CD8-positive, alpha-beta memory T cell (primary cell): ENCODE measurements at places on chromosomes 5 and 9. TPM values are rescaled to one million over a fixed set of nuclear protein-coding genes. Genes with fewer than 3 reads are reported as not detected.

DNA sequence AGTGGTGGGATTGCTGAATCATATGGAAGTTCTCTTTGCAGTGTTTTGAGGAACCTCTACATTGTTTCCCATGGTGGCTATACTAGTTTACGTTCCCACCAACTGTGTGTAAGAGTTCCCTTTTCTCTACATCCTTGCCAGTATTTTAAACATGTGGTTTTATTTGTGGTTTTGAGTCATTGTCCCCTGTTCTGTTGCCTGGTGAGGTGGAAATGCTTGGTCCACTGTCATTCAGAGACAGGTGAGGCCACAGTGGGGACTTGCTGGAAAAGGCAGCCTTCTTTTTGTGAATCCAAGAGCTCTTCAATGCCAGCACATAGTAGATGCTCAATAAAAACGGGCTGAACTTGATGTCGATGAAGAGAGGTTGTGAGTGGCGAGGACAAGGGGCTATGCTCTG is 44.2 kb downstream of the SH3PXD2B start:
- no peak for DNase-seq

DNA sequence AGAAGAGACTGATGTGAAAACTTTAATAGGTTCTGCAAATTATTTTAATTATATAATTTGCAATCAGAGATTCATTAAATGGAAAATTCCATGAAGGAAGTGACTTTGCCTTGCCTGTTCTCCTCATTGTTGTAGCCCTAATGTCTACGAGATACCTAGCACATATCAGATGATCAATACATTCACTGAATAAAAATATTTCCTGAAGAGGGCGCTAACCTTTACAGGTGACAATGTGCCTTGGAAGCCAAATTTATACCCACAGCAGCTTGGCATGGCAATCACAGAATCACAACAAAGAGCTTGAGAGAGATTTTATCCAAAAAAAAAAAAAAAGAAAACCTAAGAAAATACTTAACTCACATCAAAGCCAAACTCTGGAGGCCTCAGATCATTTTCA is 17.4 kb downstream of the HAUS6 start:
- DNase-seq = peak; percentile 32

- no peak for DNase-seq
These were observed 24.5 kb upstream of the GLRA1 start for GRCh38 chr5:151949113-151949512.

DNA sequence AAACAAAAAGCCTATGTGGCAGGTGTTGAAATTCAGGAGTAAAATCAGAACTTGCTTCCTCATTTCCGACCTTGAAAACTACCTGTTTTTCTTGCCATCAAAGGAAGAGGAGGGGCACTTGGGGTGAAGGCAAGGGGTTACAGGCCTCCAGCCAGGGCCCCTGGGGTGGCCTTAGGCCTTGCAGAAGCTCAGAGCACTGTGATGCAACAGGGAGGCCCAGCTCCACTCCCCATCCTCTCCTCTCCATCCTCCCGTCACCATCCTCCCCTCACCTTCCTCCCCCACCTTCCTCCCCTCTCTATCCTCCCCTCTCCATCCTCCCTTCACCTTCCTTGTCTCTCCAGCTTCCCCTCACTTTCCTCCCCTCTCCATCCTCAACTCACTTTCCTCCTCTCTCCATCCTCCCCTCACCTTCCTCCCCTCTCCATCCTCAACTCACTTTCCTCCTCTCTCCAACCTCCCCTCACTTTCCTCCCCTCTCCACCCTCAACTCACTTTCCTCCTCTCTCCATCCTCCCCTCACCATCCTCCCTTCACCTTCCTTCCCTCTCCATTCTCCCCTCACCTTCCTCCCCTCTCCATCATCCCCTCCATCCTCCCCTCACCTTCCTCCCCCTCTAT is 111.6 kb downstream of the WNK2 start:
- DNase-seq = no peak

Gene GPX3
- total RNA-seq = not detected

DNA sequence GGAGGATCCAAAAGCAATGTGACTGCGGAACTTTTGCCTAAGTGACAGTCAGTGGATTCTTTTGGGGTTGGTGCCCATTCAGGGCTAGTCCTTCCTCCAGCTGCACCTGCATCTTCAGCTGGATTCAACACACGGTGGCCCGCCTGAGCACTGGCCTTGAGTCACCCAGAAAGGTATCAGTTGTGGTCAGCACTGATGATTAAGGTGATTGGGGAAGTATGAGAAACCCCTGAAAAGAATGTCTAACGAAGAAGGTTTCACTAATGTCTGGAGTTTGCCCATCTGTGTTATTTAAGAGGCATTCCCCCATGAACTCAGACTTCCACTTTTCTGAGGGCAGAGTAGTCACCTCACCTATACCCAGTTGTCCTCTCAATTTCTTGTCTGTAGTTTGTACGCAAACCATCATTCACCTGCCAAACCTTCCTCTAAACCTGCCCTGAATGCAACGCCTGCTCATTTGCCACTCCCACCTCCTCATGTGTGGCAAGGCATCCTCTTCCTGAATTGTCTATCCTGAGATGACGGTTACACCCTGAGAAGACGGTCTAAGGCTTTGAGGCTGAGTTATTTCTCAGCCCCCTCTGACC is 27.2 kb downstream of the CSF2 start:
- DNase-seq = no peak

GRCh38 chr5:163410505-163410904 is 26.9 kb upstream of the CCNG1 start:
- no peak for DNase-seq

Gene IFNB1
- total RNA-seq = not detected

DNA sequence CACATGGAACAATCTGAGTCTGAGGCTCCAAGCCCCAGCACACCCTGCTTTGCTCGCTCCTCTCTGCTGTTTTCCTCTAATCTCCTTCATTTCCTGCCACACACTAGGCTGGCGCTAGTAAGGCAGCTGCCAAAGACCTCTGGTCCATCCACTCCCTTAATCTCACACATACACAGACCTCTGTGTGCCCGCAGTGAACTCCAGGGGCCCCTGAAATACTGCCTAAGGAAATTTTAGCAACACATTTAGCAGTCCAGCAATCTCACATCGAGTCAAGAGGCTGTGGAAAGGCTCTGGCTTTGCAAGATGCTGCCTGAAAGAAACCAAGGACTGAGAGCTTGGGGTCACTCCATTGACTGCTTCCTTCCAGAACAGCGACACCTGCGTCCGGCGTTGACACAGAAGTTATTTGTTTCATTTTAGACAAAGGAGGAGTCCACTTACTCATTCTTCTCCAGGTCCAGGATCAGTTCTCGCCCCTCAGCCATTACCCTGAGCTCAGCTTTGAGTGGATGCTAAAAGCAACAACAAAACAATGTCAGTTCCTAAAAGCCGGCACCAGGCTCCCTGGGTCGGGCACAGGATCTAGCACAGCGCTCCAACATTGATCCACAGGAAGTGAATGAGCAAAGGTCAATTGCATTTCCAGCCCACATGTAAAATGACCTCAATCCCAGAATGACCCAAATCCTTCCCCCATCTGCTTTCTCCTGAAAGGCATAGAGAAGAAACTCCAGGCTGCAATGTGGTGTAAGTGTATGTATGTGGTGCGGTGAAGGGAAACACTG is 11.5 kb downstream of the ADAM19 start:
- no peak for DNase-seq

Gene DNAH5
- total RNA-seq = not detected

Gene LCN15
- not detected for total RNA-seq

Gene ROR2
- total RNA-seq = not detected

DNA sequence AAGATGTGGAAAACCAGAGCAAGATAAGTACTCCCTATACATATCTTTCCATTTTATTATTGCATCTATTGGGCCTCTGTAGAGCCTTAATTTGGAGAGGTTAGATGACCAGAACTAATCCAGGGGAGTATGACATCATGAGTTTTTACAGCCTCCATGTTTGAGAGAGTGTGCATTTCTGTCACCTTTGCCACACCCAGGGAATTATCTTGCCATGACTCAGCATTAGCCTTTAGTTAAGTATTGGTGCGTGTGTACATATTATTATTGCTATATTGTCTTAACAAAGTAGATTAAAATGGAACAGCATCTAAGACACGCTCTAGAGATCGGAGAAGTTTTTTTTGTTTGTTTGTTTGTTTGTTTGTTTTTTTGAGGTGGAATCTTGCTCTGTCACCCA is 27.6 kb downstream of the DIMT1 start:
- no peak for DNase-seq

GRCh38 chr9:108041551-108041950 is 552.0 kb upstream of the KLF4 start:
- no peak for DNase-seq

DNA sequence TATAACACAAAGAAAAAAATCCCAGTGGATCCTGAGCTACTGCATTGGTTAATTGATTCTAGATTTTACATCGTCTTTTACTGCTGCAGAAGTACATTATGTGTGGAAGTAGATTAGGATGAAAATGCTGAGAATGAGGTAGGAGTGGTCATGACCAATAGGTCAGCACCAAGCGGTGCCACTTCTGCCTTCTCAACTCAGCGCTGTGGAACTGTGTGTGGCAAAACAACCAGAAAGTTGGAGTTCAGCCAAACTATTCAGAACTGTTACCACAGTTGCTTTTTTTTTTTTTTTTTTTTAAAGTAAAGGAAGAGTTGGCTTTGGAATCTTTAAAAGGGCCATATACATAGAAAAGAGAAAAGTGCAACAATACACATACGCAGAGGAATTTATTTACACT is 24.2 kb downstream of the POU5F2 start:
- no peak for DNase-seq

Gene FIBCD1
- not detected for total RNA-seq

GRCh38 chr5:91206734-91207133 is 176.4 kb downstream of the ARRDC3 start:
- DNase-seq = no peak

Gene EPB41L4A
- 0.31 TPM for total RNA-seq

DNA sequence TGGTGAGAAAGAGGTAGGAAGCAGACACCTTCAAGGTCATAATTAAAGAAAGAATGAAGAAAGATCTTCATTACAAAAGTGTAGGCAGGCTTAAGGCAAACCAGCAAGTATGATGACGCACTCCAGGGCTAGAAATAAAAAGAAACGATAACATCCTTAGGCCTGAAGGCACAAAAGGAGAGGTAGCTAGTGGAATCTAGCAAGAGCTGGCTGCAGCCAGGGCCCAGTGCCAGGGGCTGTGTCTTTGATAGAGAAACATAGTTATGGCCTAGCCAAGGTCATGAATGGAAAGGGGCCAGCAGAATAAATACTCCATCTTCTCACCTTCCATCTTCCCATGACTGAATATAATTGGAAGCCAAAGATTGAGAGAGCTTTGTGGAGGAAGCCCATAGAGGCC is 6.8 kb upstream of the SH3TC2 start:
- no peak for DNase-seq
